Forelimb muscle (tissue), 1 donor: ENCODE measurements at places on chromosomes 11 and 22.

- DNase-seq, result no peak
Measured at GRCh38 chr22:48941903-48942575, 885.6 kb downstream of the BRD1 start.

GRCh38 chr22:41247703-41248102, 7.0 kb upstream of the CHADL start:
- no peak for DNase-seq

- peak; percentile 44 for DNase-seq
Measured at GRCh38 chr22:32473388-32473952, 1.1 kb upstream of the FBXO7 start.

DNA sequence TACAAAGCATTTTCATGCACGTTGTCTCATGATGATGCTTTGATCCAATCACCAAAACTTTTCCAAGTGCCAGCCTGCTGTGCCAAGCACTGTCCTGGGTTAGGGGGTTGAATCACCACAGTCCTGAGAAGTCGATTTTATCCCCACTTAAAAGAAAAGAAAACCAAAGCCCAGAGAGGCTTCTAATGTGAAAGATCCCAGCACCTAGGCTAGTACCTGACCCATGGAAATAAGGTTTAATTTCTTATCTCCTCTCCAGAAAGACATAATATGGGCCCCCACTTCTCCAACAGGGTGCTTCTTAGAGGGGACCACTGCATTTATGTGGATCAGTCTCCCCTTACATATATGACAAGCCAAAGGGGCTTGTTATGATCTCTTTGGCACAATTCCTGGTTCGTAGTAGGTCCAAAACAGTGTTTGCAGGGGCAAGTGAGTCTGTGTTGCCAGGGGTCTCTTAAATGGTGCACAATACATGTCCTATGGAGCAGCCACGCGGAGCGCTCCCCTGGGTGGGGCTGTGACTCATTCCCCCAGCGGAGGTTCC, 1.9 kb upstream of the BCL9L start:
- no peak for DNase-seq

GRCh38 chr11:72831521-72832300, 17.5 kb downstream of the ATG16L2 start:
- no peak for DNase-seq

DNA sequence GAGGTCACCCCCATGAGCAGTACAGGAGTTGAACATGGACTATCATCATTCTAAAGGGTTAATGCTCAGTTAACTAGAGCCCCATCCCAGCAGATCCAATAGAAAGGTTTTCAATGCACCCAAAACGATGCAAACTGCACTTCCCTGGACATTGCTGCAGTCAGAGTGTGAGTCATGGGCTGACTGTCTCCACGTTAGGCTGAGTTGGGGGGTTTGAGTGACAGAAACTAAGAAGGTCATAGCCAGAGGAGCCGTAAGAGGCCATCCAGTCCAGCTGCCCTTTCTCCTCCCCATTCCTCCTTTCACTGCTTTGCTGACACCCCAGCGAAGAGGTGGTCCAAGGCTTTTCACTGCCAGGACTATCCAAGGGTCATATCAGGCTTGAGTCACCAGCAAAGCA, 10.5 kb upstream of the OR2AT4 start:
- no peak for DNase-seq

GRCh38 chr11:19559746-19560145, 152.9 kb upstream of the NAV2 start:
- no peak for DNase-seq

DNA sequence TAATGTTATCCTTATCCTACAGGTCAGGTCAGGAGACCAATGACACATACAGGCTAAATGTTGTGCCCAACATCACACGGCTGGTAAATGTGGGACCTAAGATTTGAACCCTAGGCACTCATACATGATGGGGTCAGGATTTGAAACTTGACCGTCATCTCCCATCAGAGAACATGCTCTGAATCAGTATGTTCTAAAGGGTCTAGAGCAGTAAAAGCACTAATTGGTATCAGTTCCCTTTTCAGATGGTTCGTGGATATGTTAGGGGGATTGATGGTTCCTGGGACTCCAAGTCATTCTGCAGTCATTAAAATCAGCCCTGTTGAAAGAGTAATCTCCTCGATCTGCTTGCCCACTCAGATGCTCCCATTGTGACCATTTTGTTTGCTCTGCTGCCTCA, 65.5 kb downstream of the BMAL1 start:
- no peak for DNase-seq

GRCh38 chr11:65180877-65181568, 705 bp upstream of the CAPN1 start:
- DNase-seq, result no peak

DNA sequence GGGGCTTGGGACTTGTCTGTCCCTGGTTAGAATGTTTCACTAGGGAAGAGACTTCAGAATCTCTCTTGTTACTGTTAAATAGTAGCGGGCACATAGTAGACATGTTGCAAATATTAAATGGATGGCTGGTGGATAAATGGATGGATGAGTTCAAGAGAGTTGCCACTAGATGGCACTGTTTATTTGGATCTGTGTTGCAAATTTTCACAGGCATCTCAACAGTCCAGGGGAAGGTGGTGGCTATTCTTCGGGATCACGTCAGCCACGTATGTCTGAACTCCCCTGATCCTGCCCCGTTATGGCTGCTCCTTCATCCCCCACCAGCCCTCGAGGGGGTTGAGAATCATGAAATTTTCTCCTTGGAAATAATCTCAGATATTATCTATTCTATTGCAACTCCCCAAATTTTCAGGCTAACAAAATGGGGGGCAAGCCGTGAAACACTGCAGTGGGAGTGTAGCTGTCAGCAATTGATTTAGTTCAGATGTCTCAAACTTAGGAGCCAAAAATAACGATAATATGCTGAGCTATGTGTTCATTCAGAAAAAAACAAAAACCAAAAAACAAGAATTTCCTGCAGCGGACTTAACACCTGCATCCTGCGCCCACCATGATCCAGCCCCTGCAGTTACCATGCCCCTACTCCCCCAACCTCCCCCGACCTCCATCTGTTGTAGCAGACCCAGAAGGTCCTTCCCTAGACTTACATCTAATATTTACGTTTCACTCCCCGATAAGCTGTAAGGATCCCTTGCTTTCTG, 29.1 kb upstream of the BIRC3 start:
- DNase-seq, result peak; percentile 58

GRCh38 chr11:11970556-11970955, 37.9 kb downstream of the DKK3 start:
- DNase-seq, result no peak

GRCh38 chr11:79342236-79342635, 98.6 kb downstream of the TENM4 start:
- DNase-seq, result no peak

DNA sequence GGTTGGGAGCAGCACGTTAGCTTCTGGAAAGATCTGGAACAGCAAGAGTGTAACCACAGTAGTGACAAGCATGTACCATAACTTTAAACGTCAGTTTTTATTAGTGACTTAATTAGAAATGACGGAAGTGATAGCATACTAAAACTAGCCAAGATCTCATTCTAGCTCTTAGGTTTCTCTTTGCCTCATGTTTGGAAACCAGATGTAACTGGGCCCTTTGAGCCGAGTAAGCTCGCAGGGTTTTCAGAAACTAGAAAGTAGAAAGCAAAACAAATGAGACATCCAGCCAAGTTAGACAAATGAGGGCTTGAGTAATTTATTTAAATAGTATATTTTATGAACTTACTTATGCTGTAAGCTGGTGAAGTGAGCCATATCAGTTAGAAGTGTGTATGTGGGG, 40.2 kb upstream of the SLC5A12 start:
- no peak for DNase-seq

DNA sequence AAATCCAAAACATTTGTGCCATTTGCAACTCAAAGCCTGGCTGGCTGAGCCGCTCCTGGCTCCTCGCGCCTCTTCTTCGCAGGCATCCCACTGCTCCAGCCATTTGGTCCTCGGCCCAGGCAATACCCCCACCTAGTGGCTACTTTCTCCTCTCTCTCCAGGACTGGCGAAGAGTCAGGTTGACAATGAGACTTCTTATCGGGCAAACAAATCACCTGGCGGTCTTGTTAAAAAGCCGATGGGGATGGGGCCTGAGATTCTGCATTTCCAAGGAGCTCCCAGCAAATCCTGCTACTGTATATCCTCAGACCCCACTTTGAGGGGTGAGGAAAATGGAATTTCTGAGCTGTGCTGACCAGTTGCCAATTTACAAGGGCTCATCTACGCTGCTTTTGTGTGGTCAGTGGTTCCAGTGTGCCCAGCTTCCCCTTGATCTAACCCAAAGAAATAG, 89.0 kb downstream of the ISX start:
- no peak for DNase-seq

DNA sequence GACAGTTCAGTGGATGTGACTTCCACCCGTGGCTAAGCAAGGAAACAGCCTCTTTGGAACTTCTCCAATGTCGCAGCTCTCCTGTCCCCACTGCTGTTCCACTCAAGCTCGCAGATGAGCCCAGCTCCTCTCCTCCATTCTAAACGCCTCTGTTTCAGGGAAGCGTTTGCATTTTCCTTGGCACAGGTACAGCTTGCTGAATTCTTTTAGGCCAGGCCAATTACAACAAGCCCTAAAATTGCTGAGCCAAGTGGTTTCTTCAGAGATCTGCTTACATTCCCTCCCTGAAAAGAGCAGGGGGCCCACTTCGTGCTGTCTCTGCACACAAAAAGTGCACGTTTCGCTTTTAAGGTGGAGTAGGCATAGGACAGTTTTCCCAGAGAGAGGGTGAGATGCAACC, 91.5 kb upstream of the BLID start:
- peak; percentile 73 for DNase-seq

- no peak for DNase-seq
Measured at GRCh38 chr11:83115551-83115950, 41.4 kb upstream of the PCF11 start.

- DNase-seq, result no peak
Measured at GRCh38 chr11:117299351-117300282, 8.5 kb downstream of the BACE1-AS start.

- no peak for DNase-seq
Measured at GRCh38 chr11:16001899-16002426, 354.4 kb downstream of the SOX6 start.

GRCh38 chr11:79121351-79121750, 319.5 kb downstream of the TENM4 start:
- no peak for DNase-seq

DNA sequence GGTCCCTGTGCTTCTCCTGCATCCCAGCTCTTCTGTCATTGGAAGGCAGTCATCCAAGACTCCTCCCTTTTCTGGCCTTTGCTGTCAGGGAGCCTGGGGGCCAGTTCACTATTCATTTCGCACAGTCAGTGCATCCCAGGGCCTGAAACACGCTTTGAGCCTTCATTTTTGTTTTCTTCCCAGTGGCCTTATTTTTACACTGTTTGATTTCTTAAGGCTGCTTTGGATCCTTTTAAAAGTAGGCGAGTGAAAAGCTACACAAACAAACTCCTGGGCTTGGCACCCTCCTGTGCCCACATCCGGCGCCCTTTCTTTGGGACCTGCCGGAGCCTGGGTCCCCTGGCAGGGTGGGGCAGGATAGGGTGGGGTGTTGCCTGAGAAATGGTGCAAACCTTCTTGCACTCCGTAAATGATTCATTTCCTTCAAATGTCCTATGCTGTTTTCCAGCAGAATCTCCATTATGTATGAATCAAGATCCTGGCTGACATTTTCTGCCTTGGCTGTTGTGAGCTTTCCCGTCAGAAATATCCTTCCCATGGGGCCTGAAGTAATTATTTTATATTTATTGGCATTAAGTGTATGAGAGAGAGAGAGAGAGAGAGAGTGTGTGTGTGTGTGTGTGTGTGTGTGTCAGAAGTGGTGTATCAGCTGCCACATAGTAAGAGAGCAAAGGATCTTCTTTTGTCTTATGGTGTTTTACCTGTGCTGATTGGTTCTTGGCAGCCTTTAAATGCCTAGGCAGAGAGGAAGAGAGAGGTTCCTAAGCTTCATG, 45.6 kb downstream of the BCR start:
- no peak for DNase-seq

- no peak for DNase-seq
Measured at GRCh38 chr22:42786606-42787356, 66.1 kb upstream of the A4GALT start.

DNA sequence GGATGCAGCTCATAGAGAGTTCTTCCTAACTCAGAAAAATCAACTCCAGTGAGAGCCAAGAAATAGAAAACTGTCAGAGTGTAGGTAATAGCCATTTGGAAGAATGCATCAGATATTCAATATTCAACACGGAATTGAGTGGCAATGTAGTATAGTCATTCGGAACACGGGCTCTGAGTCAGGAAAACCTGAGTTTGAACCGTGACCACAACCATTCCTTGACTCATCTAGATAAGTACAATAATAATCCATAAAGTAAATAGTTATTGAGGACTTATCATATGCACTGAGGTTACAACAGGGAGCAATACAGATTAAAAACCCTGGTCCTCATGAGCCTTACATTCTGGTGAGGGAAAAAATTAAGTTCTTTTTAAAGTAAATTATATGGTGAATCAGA, 62.6 kb upstream of the PHF21A start:
- no peak for DNase-seq
